Activated CD8-positive, alpha-beta memory T cell treated with anti-CD3 and anti-CD28 coated beads, Interleukin-2, amount 10 ng/mL, durations not matched to agents 7 days and 5 days (primary cell): ENCODE measurements at places on chromosomes 3 and 15. TPM values are rescaled to one million over a fixed set of nuclear protein-coding genes. Genes with fewer than 3 reads are reported as not detected.
A peak's percentile ranks its signal among the peaks of the same experiment; 100 is the strongest.

The CCDC174 gene
- 21.2 TPM for total RNA-seq

DNA sequence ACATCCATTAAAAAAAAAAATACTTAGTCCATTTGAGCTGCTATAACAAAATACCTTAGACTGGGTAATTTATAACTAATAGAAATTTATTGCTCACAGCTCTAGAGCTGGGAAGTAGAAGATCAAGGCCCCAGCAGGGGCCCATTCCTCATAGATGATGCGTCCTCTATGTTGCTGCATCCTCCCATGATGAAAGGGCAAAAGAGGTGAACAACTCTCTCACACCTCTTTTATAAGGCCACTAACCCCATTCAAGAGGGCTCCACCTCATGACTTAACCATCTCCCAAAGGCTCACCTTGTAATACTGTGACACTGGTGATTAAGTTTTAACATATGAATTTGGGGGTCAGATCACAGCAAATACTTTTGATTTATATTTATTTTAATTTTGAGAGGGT, 3.0 kb upstream of the TLNRD1 start:
- no peak for DNase-seq

The TRIM69 gene
- 79.4 TPM for total RNA-seq

DNA sequence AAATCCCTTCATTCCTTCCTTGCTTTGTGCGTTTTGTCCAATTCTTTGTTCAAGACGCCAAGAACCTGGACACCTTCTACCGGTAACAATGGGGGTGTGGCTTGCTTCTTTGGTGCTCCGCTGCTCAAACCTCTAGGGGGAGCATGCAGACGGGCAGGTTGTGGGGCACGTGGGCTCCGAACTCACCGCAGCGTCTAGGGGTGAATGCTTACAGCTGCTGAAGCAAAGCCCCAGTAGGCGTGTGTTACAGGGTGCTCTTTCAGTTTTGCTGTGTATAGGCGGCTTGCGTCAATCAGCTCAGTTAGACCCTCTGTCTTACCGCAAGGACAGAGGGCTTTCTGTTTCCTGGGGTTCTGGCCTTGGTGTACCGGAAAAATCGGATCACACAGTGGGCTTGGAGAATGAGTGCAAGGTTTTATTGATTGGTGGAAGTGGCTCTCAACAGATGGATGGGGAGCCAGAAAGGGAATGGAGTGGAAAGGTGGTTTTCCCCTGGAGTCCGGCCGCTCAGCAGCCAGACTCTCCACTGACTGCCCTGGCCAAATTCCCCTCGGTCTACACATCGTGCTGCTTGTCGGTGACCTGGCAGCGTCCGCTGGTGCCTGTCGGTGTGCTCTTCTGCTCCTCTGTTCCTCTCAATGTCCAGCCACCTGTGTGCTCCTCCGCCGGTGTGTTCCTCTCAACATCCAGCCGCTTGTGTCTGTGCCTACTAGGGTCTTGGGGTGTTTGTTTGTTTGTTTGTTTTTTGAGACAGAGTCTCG, 1.2 kb upstream of the LRRC34 start:
- DNase-seq: peak; percentile 93

DNA sequence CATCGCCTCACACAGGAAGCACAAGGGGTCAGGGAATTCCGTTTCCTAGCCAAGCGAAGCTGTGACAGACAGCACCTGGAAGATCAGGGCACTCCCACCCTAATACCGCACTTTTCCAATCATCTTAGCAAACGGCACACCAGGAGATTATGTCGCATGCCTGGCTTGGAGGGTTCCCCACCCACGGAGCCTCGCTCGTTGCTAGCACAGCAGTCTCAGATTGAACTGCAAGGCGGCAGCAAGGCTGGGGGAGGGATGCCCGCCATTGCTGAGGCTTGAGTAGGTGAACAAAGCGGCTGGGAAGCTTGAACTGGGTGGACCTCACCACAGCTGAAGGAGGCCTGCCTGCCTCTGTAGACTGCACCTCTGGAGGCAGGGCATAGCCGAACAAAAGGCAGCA, 384.8 kb downstream of the CNTN6 start:
- no peak for DNase-seq

DNA sequence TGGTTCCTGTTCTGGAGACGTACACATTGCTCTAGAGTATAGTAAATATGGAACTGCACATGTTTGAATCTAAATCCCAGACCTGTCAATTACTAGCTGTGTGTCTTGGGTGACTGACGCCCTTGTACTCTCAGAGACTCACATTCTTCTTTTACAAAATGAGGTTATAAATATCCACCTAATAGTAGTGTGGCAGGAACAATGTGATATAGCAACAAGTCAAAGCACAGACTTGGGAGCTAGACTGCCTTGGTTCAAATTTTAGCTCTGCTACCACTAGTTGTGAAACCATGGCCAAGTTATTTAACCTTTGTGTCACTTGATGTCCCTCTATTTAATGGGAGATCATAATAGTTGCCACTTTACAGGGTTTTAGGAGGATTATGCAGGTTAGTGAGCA, 245.6 kb downstream of the CPNE4 start:
- DNase-seq: no peak

The SLC27A2 gene
- total RNA-seq: 54.0 TPM

DNA sequence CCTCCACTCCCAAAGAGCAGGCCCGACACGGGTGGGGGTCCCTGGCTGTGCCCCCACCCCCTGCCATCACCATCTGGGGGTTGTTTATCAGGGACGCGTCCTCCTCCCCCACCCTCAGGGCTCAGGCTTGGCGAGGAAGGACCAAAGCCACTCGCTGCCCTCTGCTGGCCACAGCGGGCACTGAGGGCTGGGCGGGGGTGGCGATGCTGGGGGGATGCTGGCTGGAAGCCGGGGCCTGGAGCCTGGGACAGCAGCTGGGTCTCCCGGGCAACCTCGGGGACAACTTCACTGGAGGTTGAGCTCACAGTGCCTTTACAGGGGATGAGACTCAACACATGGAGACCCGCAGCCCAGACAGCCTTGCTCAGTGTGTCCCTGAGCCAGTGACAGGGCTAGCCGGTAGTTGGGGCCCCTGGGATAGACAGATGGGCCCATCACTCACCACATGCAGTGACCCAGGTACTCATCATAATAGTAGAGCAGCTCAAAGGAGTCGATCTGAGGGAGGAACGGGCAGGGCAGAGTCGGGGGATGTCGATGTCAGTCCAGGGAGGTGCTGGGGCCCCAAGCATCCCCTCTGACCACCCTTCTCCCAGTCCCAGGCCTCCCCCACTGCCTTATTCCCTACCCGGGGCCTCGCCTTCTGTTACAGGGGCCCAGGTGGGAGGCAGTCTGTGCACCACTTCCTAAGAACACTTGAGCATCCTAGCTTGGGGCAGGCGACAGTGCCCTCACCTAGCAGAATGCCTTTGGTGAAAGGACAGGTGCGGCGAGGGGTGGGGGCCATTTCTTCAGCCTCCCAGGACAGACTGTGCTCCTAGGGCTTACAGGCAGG, 5.9 kb upstream of the CALML4 start:
- peak; percentile 60 for DNase-seq

- no peak for DNase-seq
Measured at GRCh38 chr3:5298453-5298852, 110.9 kb downstream of the EDEM1 start.

GRCh38 chr3:129211772-129212171, 28.1 kb upstream of the CNBP start:
- no peak for DNase-seq

DNA sequence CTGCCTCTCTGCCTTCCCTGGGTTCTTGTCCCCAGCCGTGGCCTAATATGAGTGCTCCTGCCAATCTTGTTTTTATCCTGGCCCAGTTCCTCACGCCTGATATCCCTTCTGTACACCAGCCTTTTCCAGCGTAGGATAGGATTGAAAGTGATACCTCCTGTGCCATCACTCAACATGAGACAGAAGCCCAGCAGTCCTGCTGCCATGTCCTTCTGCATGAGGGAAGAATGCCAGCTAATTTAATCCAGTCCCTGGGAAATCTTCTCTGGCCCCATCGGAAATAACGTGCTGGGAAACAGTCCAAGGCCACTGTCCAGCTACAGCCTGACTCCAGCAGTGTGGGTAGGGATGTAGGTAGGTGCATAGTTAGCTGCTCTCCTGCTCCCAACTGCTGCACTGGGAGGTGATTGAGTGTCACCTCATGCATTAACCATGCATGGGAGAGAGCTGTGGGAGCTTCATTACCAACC, 92.0 kb upstream of the TPM1 start:
- no peak for DNase-seq

DNA sequence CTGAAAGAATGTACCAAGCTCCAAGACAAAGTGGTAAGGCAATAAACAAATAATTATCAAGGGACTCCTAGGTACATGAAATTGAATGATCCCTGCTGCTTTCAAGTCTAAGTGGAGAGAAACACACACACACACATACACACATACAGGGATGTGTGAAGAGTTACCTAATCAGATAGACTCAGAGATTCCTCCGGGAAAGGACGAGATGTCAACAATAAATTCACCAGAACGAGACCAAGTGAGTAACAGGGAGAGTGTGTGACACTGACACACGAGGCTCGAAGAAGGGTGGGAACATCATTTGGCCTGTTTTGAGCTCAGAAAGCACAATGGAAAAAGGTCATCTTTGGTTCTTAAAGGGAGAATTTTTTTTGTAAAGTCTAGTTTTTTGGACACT, 13.4 kb downstream of the LRIG1 start:
- no peak for DNase-seq

The MEX3B gene
- total RNA-seq: 0.73 TPM

GRCh38 chr3:18964640-18965039, 183.7 kb upstream of the KCNH8 start:
- DNase-seq: no peak

DNA sequence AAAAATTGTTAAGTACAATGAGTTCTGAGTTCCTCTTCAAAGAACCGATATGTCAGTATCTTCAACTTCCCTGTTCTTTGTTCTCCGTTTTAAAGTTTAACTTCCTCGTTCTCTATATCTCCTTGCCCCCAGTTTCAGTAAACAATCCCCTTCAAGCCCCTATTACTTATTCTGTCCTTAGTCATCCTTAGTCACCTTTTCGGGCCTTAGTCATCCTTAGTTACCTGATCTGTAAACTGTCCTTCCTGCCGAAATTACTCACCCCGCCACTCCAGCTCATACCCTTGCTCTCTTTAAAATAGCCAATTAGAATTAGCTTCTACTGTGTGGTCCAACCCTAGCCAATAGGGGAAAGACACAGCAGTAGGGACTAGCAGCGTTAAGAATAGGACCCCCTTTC, 1165.6 kb downstream of the NSUN3 start:
- DNase-seq: no peak

DNA sequence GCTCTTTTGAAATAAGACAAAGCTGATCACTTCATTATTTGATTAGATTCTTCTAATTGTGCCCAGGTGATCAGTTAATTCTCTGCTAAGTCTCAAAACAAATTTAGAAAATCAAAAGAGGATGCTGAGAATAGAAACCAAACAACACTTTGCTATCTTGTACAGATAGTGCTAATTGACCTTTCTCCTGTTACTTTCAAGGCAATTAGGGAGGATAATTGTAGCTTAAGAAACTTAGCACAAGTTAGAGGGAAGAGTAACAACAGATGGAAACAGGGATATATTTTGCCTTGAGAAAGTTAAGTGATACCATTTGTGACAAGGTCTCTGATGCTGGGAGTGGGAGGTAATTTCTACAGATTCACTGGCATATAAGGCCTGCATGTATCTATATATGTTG, 344.8 kb upstream of the GRM7 start:
- no peak for DNase-seq
